ENCODE measurements at places on chromosomes 1 and 21.

- no peak for DNase-seq
Measured at GRCh38 chr1:24385160-24385940, 28.2 kb downstream of the STPG1 start.

DNA sequence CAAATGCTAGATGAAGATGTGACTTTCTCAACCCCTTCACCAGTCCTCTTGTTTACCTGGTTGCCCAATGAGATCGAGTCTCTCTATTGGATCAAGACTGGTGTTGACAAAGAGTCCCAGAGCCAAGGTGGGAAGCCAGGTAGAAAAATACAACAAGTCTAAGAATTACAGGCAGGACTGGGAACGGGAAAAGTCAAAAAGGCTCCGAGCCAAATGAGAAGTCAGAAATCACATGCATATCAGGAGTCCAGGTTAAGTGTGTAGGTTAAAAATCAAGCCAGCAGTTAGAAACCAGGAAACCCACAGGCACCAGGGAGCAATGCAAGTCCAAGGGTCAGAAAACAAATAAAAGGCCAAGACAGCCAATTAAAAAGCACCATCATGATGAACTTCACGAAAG is 27.4 kb upstream of the DUSP23 start:
- DNase-seq = no peak

GRCh38 chr1:116092752-116093489 is 18.3 kb upstream of the MAB21L3 start:
- no peak for DNase-seq

GRCh38 chr1:51378871-51379270 is 48.5 kb upstream of the TTC39A start:
- no peak for DNase-seq

GRCh38 chr1:200628223-200628881 is 7.8 kb upstream of the KIF14 start:
- no peak for DNase-seq

- no peak for DNase-seq
Measured at GRCh38 chr1:43541721-43542401, 11.2 kb downstream of the PTPRF start.

DNA sequence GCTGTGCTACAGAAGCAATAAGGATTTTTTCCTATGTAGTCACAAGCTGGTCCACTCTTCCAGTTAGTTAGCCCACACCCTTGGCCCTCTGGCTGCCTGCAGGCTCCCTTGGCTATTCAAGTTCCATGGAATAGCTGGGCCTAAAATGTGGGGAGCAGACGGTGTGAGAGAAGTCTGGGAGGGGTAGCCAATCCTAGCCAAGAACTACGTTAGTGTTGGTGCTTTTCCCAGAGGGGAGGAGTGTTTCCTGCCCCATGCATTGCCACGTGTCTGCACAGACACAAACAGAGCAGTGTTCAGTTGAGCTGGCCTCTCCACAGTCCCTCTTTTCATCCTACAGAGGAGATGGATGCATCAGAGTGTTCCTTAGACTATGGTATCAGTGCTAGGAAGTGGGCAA is 59.0 kb upstream of the IPO9 start:
- no peak for DNase-seq

DNA sequence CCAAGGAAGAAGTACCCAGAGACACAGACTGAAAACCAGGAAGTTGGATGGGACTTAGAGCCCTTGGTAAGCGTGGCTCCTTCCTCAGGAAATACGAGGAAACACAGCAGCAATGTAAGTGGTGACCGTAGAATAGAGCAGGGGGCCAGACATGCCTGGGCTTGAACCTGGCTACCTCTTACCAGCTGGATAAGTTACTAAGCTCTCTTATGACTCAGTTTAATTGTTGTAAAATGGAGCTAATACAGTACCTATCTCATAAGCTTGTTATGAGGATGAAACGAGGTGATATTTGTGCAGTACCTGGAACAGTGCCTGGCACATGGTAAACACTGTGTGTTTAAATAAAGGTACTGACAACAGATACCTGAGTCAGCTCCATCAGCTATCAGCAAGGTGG is 19.2 kb downstream of the EBNA1BP2 start:
- DNase-seq = no peak

- DNase-seq = no peak
Measured at GRCh38 chr1:7576946-7577657, 194.0 kb upstream of the VAMP3 start.

DNA sequence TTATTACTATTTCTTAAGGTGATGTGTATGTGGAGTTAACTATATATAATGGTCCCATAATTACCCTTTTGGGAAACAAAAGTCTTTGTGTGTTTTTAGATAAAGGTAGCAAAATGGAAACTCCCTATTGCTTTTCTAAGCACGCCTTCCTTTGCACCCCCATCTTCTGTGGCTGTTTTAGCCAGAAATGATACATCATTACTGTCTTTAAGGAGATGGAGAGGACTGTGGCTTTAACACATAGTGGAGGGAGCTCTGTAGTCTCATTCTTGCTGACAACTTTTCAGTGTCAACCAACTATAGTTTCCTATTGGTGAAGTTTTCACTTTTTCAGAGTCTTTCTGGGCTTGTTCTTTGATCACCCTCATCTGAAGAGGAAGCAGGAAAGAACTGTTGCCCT is 1.0 kb downstream of the APOBEC4 start:
- DNase-seq = no peak

- DNase-seq = no peak
Measured at GRCh38 chr1:6163191-6163972, 16.7 kb downstream of the CHD5 start.

GRCh38 chr1:63322114-63322943 is at the start of gene FOXD3:
FOXD3 (plus strand) TSS chr1:63322567; CDS start chr1:63323059, 492 bp downstream.
- DNase-seq = no peak

Measured in omental fat pad (tissue), 4 donors.